Keratinocyte (primary cell): ENCODE measurements at places on chromosomes 1 and 21. TPM values are rescaled to one million over a fixed set of nuclear protein-coding genes. Genes with fewer than 3 reads are reported as not detected.

The GBP1 gene
- polyA plus RNA-seq: 12.0 to 36.5 TPM (median 22.7 TPM) in 3 replicates

The SLFNL1 gene
- polyA plus RNA-seq: 0.04 TPM in 1 of 3 replicates, not detected in the others

The VANGL2 gene
- polyA plus RNA-seq: 10.9 to 17.6 TPM (median 11.4 TPM) in 3 replicates

DNA sequence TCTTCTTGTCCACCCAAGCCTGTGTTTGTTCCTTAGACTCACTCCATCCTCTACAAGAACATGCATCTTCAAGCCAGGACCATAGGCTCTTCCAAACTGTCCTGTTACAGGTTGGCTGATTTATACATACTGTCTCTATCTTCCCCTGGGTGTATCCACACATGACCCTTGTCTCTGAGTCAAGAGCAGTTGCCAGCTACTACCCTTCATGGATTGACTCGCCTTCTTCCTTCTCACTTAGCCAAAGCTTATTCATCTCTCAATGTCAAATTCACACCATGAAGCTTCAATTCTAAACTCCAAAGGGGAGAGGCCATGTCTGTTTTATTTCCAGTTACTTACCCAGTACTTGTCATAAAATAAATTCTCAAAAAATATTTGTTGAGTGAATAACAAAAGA lies 64.1 kb upstream of the CACHD1 start:
- no peak for DNase-seq

DNA sequence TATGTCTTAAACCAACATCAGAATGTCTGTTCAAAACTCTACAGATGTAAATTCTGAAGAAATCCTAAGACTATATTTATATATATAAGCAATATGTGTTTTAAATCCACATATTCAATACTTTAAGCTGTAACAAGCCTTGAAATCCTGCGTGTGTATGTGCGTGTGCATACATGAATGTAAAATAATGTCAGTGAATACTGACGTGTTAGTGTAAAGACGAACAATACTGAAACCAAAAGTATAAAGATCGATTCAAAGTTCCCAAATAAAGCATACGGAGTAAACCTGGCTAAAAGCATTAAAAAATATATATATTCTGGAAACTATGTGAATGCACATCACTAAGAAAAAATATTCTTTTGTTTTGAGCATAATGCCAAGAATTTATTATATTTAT lies 668.6 kb upstream of the NCAM2 start:
- no peak for DNase-seq

DNA sequence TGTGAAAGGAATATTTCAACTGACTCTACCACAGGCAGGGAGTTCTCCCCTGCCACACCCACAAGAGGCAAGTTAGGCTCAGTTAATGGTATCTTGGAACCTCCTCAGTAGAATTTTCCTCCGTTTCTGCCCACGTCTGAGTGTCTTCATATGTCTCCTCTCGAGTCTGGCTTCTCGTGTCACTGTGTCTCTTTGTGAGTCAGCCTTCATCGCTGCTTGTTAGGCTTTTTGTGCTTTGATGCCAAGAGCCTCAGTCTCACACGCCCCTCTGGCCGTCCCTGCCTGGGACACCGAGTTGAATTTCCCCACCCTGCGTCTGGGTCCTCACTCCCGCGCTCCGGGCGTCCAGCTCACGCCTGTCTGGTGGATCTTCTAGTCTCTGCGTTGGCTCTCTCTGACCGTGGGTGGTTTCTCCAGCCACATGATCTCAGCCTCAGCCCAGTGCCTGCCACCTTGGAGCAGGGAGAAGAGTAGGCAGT lies 125.7 kb upstream of the GADD45A start:
- DNase-seq: no peak

DNA sequence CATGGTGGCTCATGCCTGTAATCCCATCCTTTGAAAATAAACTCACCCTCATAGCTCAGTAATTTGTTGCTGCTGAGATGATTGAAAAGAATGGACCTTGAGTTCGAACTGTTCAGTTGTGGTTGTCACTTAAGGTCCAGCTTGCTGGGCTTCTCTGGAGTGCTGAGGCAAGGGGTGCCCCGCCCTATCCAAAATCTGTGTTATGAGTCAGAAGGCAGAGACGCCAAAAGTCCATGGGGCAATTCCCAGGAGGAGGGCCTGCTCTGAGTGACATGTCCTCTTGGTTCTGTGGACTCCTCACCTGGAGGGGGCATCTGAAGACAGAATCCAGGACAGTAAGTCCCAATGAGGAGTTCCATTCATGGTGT lies 64.8 kb downstream of the MYOM3 start:
- DNase-seq: peak; percentile 55

- no peak for DNase-seq
Observed at GRCh38 chr1:154994591-154994990, 1.2 kb downstream of the LENEP start.

DNA sequence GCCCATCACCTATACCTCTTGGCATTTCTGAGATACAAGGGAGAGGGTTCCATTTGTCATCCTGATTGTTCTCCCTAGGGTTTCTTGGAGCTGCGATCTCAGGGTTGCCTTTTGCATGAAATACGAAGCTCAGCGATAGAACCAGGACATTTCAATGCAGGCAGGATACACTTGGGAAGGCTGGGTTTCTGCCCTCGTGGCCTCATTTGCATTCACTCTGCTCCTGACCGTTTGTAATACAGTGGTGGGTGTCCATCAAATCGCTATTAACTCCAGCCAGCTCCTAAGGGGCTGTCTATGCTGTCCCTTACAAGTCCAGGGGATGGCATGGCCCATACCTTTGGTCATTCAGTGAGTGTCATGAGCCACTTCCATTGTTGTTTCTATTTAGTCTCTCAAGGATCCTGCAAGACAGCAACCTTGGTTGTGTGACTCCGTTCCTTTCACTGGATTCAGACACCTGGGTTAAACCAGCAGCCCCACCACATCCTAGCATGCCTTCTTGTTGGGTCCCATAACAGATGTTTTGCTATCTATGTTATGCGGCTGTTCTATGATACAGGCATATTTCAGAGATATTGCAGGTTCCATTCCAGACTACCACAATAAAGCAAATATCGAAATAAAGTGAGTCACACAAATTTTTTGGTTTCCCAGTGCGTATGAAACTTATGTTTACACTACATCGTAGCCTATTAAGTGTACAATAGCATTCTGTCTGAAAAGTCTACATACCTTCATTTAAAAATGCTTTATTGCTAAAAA lies 18.3 kb downstream of the KAZN start:
- DNase-seq: no peak

DNA sequence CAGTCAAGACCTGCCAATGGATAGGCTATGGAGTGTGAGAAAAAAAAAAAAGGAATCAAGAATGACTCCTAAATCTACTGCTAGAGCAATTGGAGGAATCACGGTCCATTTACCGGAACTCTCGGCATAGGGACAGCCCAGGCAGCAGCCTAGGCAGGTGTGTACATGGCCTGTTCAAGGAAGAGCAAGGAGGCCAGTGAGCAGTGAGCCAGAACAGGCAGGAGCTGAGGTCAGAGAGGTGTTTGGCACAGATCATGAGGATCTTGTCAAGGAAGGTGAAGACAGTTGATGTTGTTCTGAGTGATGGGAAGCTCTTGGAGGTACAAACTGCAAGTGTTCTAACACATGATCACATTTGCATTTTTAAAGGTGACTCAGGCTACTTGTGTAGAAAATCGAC lies 40.6 kb upstream of the HHAT start:
- DNase-seq: no peak
